ENCODE measurements at places on chromosomes 3 and 15. TPM values are rescaled to one million over a fixed set of nuclear protein-coding genes. Genes with fewer than 3 reads are reported as not detected.

GRCh38 chr3:13652728-13653127 lies 103.8 kb downstream of the FBLN2 start:
- H3K27me3 ChIP-seq: peaks cover 11% of the 10 kb centered on the region
- H3K4me3 ChIP-seq: no peak overlapping the region
- H3K27ac ChIP-seq: no peak overlapping the region

DNA sequence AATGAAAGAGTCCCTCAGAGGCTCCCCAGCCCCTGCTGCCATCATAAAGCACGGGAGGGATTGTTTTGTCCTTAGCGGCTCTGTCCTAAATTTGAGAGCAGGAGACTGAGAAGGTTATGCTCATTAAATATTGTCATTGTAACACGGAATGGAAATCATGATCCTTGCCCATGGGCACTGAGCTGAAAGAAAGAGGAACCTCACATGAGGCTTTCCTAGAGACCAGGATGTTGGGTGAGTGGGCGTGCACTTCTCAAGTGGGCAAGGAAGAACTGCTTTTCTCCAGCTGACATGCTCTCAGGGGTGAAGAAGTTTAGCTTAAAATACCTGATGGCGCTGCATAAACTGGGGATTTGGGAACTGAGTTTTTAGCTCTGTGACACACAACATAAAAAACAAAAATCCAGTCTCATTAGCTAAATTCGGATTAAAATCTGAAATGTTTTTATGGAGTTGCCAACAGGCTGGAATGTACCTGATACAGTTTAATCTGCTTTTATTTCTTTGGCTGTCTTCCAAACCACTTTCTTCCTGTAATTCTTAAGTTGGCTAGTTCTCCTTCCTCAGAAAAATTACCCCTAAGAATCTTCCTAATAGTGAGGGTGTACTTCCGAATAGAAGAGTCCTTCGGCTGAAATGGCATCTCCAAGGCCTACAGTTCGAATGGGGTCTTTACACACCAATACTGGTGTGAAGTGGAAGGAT lies 31.7 kb downstream of the ADPGK start:
- H3K27me3 ChIP-seq: no peaks in the 10 kb centered on the region
- H3K4me1 ChIP-seq: peaks cover 3% of the 10 kb centered on the region
- no peak for DNase-seq

GRCh38 chr15:79136434-79137046 lies 46.0 kb upstream of the RASGRF1 start:
- no peak overlapping the region for H3K4me3 ChIP-seq
- DNase-seq: no peak
- H3K27me3 ChIP-seq: no peaks in the 10 kb centered on the region
- no peaks in the 10 kb centered on the region for H3K36me3 ChIP-seq

DNA sequence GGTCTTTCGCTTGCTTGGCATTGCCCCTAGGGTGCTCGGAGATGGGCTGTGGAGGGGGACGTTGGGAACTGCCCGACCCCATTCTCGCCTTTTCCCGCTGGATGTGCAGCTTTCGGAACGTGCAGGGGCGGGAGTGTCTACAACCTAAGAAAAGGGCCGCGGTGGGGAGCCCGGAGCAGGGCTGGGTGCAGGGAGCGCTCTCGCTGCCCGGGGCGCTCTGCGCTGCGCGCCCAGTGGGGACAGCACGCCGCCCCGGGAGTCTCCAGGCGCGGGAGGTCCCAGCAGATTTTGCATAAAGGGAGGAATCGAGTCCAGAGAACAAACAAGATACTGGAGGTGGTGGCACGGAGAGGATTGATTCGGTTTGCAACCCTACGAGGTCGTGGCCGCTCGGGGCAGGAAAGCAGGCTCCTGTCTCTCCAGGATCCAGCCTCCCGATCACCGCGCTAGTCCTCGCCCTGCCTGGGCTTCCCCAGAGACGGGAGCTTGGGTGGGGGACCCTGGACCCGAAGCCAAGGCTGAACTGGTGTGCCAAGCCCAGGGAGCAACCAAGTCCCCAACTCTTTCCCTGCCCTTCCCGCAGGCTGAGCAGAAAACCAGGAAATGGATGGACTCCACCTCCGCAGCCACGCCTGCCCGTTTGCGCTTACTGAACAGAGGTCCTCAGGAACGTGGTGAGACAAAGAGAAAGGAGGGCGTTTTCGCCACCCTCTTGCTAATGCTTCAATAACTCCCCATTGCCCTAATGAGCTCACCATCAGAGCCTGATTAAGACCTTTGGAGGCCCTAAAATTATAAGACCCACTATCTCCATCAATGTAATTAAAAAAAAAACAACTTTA lies 59.7 kb downstream of the NOX5 start:
- H3K36me3 ChIP-seq: no peaks in the 10 kb centered on the region
- peak; percentile 67 for DNase-seq
- H3K4me1 ChIP-seq: peaks cover 16% of the 10 kb centered on the region
- H3K27ac ChIP-seq: peak overlapping the region; percentile 20

- peaks cover 4% of the 10 kb centered on the region for H3K36me3 ChIP-seq
- no peak for DNase-seq
- H3K4me1 ChIP-seq: peaks cover 17% of the 10 kb centered on the region
- H3K27me3 ChIP-seq: no peaks in the 10 kb centered on the region
Observed at GRCh38 chr3:33717616-33717865, 513 bp downstream of the CLASP2 start.

The FBXO40 gene
- total RNA-seq: not detected
